IPS DF 6.9 (cell line): ENCODE measurements at places on chromosomes 6 and 20.

- DNase-seq = no peak
Observed at GRCh38 chr6:54083287-54083686, 28.0 kb upstream of the MLIP start.

GRCh38 chr6:160227038-160227768 lies 31.4 kb downstream of the SLC22A2 start:
- no peak for DNase-seq

DNA sequence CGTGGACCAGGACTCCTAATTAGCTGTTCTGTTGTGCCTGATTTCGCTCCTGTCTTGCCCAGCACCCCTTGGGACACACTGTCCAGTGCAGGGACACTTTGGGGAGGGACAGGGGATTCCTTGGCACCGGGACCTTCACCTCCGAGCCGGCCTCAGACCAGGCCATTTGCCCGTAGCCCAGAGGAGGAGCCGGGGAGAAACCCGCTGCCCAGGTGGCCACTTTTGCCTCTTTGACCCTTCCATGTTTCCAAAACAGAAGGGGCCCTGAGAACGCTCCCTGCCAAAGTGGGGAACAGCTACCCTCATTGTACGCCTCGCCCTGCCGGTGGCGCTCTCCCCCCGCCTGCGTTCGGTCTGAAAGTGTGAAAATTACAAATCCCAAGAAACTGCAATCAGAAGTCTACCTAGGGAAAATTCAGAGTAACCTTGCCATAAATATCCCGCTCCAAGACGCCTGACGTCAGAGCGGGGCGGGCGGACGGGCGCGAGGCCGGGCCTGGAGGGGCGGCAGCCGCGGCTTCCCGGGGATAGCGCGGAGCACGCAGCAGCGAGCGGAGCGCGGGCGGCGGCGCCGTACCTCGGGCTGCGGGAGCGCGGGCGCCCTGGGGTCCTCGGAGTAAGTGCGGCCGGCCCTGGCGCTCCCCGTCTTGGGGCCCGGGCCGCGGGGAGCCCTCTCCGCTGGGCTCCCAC lies at the start of gene DAAM2:
DAAM2 (plus strand) TSS at position 527 of the 690 bp plus-strand sequence. CDS start 63,927 bp downstream, outside the sequence.
- DNase-seq = no peak

DNA sequence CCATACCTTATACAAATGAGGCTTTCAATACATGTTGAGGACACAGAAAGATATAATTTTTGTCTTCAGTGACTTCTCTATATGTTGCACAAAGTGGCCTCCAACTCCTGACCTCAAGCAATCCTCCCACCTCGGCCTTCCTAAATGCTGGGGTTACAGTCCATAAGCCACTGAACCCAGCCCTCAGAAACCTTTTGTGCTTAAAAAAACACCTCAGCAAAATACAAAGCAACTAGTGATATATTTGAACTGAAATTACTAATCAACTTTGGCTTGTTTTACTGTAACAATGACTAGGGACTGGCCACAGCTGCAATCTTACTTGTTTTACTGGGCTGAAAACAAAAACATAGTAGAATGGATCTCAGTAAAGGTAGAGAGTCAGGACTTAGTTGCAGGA lies 3.2 kb upstream of the ZNF184 start:
- no peak for DNase-seq

GRCh38 chr20:49381558-49382493 lies 100.6 kb downstream of the KCNB1 start:
- no peak for DNase-seq

DNA sequence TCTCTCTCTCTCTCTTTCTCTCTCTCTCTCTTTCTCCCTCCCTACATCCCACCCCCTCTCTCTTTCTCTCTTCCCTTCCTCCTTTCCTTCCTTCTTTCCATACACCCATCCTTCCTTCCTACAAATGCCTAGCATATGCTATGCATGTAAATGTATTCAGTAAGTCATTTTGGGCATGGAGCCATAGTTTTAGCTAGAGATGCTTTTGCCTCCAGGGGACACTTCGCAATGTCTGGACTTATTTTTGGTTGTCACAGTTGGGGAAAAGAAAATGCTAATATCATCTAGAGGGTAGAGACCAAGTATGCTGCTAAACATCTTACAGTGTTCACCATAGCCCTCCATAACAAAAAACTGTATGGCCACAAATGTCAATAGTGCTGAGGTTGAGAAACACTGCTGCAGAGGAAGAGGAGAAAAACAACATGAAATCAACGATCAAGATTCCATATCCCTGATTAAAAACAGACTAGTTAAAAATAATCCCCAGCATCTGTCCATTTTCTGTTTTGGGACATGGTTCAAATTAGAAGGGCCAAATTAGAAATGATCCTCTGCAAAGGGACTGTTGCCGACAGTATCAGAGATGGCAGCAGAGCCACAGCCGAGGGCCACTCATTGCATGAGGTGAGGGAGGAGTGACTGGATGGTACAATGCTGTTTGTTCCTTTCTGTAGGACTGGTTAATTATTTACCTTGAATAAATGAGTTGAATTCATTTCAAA lies 152.7 kb downstream of the SH3BGRL2 start:
- no peak for DNase-seq

DNA sequence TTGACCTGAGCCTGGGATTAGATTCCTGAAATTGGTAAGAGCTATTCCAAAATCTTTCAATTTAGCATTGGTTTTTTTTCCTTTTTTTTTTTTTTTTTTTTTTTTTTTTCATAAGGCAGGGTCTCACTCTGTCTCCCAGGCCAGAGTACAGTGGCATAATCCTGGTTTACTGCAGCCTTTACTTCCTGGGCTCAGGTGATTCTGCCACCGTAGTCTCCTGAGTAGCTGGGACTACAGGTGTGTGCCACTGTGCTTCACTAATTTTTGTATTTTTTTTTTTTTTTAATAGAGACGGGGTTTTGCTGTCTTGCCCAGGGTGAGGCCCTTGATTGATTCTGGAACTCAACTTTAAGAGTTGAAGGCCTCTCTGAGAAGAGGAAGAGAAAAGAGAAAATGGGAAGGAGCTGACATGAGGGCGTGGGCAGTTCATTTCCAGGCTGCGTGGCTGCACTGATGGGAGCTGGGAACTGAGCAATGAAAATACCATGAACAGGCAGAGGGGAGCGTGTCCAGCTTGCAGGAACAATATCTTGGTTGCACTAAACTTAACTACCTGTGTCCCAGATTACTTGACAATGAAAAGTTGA lies 24.6 kb downstream of the KDM1B start:
- DNase-seq = no peak
